Adipocyte (in vitro differentiated cells): ENCODE measurements at places on chromosomes 3 and 15.
A peak's percentile ranks its signal among the peaks of the same experiment; 100 is the strongest.

DNA sequence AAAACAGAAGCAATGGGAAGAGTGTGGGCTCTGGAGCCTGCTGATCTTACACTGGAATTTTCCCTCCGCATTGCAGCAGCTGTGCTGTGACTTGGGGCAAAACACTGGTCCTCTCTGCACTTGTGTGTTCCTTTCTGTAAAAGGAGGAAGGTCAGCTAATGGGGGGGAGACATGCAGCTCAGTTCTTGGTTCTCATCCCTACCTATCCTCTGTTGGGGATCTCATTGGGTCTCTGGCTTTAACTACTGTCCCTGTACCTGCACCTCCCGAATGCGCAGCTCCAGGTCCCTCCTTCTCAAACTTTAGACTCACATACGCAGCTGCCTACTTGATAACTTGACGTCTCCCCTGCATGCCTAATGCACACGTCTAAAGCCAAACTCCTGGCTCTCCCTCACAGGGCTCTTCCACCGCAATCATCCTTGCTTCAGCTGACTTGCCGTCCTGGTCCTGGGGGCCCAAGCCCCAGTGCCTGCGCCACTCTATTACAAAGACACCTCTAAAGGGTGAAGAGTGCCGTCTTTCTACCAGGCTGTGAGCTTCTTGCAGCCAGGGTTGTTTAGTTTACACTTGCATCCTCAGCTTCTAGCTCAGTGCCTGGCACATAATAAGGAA, 5.9 kb upstream of the TMEM44 start:
- no peak for DNase-seq

- DNase-seq, result peak; percentile 92
These were observed 584.4 kb upstream of the TBL1XR1 start for GRCh38 chr3:177781686-177782161.

- DNase-seq, result no peak
These were observed 552.9 kb downstream of the MECOM start for GRCh38 chr3:169110633-169111032.

GRCh38 chr3:14214764-14215163, 36.1 kb downstream of the LSM3 start:
- DNase-seq, result no peak

DNA sequence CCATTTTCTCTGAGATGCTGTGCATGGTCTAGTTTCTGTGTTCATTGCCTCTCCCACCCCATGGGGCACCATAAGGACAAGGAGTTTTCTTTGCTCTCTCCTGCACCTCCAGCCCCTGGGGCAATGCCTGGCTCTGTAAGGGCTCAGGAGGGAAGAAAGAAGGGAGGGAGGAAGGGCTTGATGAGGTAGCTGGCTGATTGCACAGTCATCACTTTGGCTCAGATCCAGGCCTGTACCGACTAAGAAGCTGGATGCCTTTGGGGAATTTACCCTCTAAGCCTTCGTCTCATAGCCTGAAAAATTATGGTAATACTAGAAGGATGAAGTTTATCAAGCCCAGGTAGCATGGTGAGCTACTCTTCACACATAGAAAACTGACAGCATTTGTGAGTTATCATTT, 382.9 kb downstream of the GABRG3 start:
- DNase-seq, result no peak

GRCh38 chr15:58203537-58203936, 65.4 kb downstream of the AQP9 start:
- peak; percentile 98 for DNase-seq

DNA sequence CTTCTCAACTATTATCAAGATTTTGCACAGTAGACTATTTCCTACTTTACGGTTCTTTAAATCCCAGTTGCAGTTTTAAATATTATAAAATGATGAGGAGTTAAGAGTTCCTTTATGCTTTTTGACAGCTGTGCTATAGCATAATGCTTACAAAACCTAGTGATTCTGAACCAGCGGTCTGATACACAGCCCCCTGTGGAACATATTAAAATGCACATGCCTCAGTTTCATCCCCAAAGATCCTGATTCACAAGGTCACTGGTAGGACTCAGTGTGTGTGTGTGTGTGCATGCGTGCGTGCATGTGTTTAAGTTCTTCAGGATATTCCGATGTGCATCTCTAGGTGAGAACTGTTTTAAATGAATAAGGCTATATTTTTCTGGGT, 330.1 kb upstream of the TPM1 start:
- DNase-seq, result no peak

DNA sequence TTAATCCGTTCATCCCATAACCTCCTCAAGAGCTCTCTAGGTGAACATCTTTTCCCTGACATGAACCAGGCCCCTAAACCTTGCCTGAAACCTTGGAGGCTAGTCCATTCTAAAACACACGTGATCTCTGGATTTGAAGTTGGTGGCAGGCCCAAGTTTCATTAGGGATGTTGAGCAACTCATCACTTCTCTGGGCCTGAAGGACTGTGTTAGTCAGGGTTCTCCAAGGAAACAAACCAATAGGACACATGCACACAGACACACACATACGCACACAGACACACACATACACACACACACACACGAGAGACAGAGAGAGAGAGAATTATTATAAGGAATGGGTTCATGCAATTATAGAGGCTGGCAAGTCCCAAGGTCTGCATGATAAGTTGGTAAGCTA, 31.9 kb downstream of the ACAN start:
- no peak for DNase-seq

DNA sequence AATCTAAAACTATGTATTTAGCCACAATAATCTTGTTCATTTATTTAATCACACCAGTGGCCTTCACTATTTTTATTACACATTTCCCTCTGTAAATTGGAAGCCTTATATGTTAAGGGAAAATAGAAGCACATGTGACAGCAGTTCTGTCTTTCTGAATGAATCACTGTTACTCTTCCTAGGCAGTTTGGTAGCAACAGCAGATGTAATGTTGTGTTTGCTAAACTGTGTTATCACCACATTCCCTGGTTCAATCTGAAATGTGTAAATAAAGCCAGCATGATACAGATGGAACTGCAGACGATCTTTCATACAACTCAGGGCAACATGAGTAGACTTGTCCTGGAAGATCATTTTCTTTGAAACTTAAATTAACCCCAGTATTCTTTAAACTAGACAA, 220.1 kb downstream of the MCTP2 start:
- DNase-seq, result no peak

- DNase-seq, result peak; percentile 91
These were observed at the start of gene PTX3 for GRCh38 chr3:157436583-157437291. TSS of gene PTX3 (plus strand) at chr3:157436850. CDS start at chr3:157436934, 84 bp downstream.

DNA sequence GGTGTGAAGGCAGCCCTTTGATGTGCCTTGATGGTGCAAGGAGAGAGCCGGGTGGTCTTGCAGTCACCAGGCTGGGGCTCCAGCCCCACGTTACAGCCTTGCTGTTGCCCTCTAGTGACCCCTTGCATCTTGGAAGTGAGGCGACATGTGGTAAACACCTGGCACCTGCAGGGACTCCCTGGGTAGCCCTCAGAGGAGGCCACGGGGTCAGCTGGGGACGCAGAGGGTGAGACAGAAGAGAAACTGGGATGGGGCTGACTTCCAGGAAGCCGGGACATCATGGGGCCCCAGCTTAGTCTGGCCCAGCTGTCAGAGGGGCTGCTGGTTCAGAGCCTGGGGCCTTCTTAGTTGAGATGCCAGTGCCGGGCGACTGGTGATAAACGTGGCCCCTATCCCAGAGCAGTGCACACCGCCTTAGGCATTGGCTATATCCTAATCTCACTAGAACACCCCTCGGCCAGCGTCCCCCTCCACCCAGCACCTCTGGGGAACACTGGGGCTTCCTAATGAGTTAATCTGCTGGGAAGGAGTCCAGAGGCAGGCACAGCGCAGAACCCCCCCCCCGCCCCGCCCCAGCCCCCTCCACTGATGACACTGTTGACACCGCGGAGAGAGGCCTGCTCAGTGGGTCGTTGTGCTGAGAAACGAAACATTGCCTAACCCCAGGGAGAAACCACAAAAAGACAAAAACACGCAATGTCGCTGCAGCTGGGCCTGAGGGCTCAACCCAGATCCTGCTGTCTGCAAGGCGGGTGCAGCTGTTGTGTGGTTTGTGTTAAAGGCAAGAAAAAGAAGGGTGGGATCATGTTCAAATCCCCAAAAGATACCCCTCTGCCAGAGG, 60.5 kb upstream of the KLF13 start:
- peak; percentile 38 for DNase-seq

DNA sequence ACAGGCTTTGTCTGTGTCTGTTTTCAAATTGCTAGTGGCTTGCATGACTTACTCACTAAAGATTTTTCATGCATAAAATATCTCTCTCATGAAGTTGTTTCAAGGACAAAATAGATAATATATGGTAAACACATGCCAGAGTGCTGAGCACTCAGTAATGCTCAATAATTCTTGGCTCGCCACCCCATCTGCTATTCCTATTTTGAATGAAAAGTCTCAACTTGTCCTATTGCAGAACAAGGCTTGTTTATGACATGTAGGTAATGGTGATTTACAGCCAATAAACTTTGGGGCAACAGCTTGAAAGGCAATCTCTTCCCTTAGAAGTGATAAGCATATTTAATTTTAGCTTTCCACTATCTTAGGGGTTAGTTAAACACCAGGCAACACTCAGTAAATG, 789.0 kb upstream of the ROBO1 start:
- DNase-seq, result no peak

GRCh38 chr15:31020542-31020941, 29.1 kb upstream of the MTMR10 start:
- no peak for DNase-seq

- no peak for DNase-seq
These were observed 115.7 kb upstream of the LINGO1 start for GRCh38 chr15:77748078-77749064.

GRCh38 chr3:64943866-64944265, 256.1 kb upstream of the ADAMTS9 start:
- no peak for DNase-seq

DNA sequence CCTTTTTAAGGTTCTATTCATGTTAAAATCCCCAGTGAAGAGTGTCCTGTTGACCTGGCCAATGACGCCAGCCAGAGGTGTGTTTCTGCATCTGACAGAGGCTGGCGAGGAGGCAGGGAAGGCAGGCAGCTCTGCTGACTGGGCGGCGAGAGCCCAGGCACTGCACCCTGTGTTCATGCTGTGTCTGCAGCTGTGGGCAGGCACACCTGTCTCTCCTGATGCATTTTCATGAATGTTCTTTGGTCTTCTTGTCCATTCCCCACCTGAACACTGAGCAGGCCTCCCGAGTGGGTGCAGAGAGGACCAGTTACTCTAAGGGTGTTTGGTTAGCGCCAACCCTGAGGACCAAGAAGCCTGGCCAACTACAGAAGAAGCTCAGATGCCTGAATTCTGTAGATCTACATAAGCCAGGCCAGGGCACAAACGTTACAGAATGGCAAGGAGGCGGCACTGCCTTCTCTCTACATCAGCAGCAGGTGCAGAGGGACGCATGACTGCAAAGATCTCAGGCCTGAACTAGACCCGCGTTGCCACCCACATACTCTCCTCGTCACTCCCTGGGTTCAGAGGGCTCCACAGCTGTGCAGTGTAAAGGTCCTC, 233.7 kb downstream of the OCA2 start:
- no peak for DNase-seq

- peak; percentile 59 for DNase-seq
These were observed 15.4 kb upstream of the ZNF774 start for GRCh38 chr15:90336705-90337141.

DNA sequence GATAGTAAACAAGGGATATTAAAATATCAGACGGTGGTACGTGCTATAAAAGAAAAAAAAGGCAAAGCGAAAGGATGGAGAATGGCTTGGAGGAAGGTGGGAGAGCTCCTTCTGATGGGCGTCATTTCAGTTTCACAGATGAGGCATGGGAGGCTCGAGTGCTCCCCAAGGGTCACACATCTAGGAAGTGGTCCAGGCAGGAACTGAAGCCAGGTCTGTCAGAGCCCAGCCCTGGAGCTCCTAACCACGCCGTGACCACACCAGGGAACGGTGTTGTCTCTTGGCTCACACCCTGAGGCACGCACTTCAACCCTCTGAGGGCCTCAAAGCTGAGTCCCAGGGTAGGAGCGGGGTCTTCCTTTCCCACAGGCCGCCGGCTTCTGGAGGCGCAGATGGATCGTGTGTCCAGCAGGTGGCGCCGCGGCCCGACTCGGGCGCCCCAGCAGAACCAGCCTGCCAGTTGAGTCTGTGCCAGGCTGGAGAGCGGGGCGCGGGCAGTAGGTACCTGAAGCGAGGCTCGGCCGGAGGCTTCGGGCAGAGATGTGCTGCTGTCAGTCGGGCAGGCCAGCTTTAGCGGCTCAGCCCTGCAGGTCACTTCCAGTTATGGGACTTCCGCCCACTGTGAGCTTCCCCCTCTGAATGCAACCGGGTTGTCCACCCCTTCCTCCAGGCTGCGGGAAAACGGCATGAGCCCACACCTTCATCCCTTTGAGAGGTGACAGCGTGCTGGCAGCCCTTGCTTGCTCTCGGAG, 68.1 kb downstream of the SLC6A1 start:
- peak; percentile 83 for DNase-seq

GRCh38 chr15:74391582-74392450, 24.4 kb upstream of the CYP11A1 start:
- no peak for DNase-seq

GRCh38 chr3:99656624-99657023, 18.2 kb downstream of the COL8A1 start:
- no peak for DNase-seq

- DNase-seq, result no peak
These were observed 33.5 kb upstream of the SLC2A2 start for GRCh38 chr3:171059978-171060377.

- no peak for DNase-seq
These were observed 3.0 kb downstream of the LIMD1 start for GRCh38 chr3:45597581-45597980.

- DNase-seq, result no peak
These were observed 96.0 kb downstream of the TBC1D2B start for GRCh38 chr15:77981281-77982126.

- no peak for DNase-seq
These were observed 19.0 kb upstream of the C15orf61 start for GRCh38 chr15:67501836-67502461.

DNA sequence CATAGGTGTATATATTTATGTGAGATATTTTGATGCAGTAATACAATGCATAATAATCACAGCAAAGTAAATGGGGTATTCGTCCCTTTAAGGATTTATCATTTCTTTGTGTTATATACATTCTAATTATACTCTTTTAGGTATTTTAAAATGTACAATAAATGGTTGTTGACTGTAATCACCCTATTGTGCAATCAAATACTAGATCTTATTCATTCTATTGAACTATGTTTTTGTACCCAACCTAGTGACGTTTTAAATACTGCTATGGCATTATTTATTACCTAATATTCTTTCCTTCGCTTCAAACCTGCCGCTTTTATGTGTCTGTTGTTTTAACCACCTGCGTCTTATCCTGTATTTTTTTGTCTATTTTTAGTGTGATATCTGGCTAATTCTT, 132.4 kb downstream of the ADAMTSL3 start:
- no peak for DNase-seq

GRCh38 chr3:110296885-110297284, 774.7 kb upstream of the NECTIN3 start:
- DNase-seq, result peak; percentile 9

- DNase-seq, result no peak
These were observed 267.3 kb upstream of the ADAMTS9 start for GRCh38 chr3:64954995-64955636.

- DNase-seq, result peak; percentile 38
These were observed 60.6 kb upstream of the XCR1 start for GRCh38 chr3:46087871-46088270.

- DNase-seq, result peak; percentile 87
These were observed 21.4 kb upstream of the NR2C2 start for GRCh38 chr3:14925729-14926591.
